ENCODE measurements at places on chromosomes 6 and 20. TPM values are rescaled to one million over a fixed set of nuclear protein-coding genes. Genes with fewer than 3 reads are reported as not detected.

The TRIM31 gene
- 3.0 TPM for total RNA-seq

The C20orf204 gene
- not detected for total RNA-seq

The ENPP1 gene
- 2.8 TPM for total RNA-seq

The FAM217A gene
- total RNA-seq = not detected

The ABRACL gene
- 83.0 TPM for total RNA-seq

The CMTR1 gene
- total RNA-seq = 46.0 TPM

The CST5 gene
- total RNA-seq = not detected

The DNAH8 gene
- total RNA-seq = not detected

DNA sequence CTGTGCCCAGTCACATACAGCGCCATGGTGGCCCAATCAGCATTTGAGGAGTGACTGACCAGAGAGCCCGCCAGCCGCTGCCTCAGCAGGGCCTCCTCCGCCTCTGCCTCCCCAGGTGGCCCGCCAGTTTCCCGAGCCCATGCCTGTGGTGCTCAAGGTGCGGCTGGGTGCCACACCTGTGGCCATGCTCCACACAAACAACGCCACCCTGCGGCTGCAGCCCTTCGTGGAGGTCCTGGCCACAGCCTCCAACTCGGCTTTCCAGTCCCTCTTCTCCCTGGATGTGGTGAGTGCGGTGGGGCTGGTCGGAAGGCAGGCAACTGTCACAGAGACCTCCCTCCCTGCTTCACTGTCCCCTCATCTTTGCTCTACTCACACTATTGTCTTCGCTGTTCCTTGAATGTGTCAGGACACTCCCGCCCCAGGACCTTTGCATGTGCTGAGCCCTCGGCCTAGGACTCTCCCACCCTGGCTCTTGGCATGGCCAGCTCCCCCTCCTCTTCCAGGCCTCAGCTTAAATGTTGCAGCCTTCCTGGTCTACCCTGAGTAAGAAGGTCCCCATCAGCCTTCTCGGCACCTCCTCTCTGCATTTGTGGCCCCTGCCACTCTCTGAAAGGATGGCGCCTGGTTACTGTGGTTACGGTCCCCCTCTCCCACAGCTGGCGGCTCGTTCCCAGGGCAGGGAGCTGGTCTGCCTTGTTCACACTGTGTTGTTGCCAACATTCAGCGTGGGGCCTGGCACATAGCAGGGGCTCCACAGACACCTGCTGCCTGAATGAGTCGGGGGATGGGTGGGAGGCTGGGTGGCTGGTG lies 11.8 kb upstream of the BPIFB6 start:
- no peak for DNase-seq

GRCh38 chr6:21914121-21914973 lies 320.8 kb downstream of the SOX4 start:
- DNase-seq = no peak

DNA sequence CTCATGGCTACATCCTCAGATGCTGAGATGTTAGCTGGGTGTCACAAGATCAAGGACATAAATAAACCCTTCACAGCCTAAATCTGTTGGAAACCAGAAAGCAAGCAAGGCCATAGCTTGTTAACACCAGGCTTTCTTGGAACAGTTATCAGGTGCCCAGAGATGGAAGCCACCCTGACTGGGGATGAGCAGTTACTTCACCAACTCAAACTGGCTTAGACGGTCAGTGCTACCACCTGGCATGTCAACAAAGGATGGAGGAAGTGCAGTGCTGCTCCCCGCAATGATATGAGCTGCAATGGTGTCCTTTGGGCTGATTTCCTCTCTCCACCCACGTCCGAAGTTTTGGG lies 28.9 kb upstream of the SMIM29 start:
- DNase-seq = no peak

GRCh38 chr20:9177278-9177677 lies 108.4 kb downstream of the PLCB4 start:
- peak; percentile 23 for DNase-seq

GRCh38 chr20:51637241-51637640 lies 94.7 kb upstream of the NFATC2 start:
- no peak for DNase-seq

GRCh38 chr6:45472382-45472781 lies 94.6 kb upstream of the SUPT3H start:
- no peak for DNase-seq

- DNase-seq = no peak
Measured at GRCh38 chr6:91715171-91715805, 1128.4 kb upstream of the MAP3K7 start.

- no peak for DNase-seq
Measured at GRCh38 chr20:37095108-37095598, 644 bp downstream of the RBL1 start.
